ENCODE measurements at places on chromosomes 2 and 18. TPM values are rescaled to one million over a fixed set of nuclear protein-coding genes. Genes with fewer than 3 reads are reported as not detected.

Gene UGT1A10
- total RNA-seq: not detected

Gene REL
- total RNA-seq: 211 TPM

Gene M1AP
- 0.31 TPM for total RNA-seq

Gene ABCA12
- not detected for total RNA-seq

Gene TNFAIP6
- 11.1 TPM for total RNA-seq

Gene VAMP5
- total RNA-seq: 8.9 TPM

Gene LHCGR
- total RNA-seq: not detected

Gene ANKRD62
- total RNA-seq: not detected

Gene FRZB
- total RNA-seq: under 0.01 TPM

Gene HTR2B
- not detected for total RNA-seq

Gene MDH1B
- not detected for total RNA-seq

Gene MATN3
- not detected for total RNA-seq

Gene CAPN14
- total RNA-seq: 0.21 TPM

Gene IL36B
- not detected for total RNA-seq

Gene UGT1A3
- not detected for total RNA-seq

Gene MPV17
- 30.5 TPM for total RNA-seq

Gene CACNB4
- 0.84 TPM for total RNA-seq

Gene VWA3B
- total RNA-seq: not detected

Gene FOXI3
- not detected for total RNA-seq

Gene GAD1
- not detected for total RNA-seq
